Stimulated activated naive CD4-positive, alpha-beta T cell (primary cell): ENCODE measurements at places on chromosomes 2 and 18.
A peak's percentile ranks its signal among the peaks of the same experiment; 100 is the strongest.

GRCh38 chr2:198880986-198881385, 576.8 kb downstream of the SATB2 start:
- DNase-seq = no peak

DNA sequence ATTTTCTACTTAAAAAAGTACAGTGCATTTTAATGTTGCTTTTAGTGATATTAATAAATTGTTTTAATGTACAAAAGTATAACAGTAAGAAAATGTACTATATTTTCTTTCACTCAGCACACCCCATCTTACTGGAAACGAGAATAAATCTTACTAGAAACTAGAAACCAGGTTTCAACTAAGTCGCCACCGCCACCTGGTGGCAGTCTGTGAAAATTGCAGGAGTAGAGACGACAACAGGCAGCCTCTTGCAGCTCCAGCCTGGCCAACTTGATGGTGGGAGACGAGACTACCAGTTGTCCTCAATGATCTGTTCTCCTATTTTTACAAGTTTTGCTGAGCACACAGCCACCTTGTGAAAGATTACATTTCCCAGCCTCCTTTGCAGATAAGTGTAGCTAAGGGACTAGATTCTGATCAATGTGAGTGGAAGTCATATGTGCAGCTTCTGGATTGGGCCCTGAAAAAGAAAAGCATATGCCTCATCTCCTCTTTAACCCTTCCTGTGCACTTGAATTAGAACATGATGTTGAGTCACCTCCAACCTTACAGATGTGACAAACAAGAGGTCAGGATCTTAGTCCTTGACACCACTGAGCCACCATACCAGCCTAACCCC, 8.7 kb downstream of the OTOF start:
- DNase-seq = peak; percentile 11

GRCh38 chr18:48018851-48019250, 88.4 kb upstream of the SMAD2 start:
- no peak for DNase-seq

- no peak for DNase-seq
These were observed 18.1 kb downstream of the CYP1B1 start for GRCh38 chr2:38057651-38058410.

DNA sequence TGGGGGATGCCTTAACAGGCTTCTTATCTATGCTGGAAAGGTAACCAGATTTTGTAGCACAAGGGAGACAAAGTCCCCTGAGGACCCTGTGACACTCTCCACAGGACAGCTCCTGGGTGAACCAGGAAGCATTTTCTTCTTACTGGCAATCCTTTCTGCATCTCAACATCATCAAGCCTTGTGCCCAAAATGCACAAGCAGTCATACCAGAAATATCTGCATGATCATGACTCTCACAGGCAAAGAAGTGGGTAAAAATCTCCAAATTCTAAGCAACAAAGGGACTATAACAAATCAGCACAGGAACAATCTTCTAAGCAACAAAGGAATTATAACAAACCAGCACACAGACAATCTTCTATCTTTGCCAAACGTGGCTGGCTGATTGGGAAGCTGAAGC, 99.1 kb upstream of the CD226 start:
- DNase-seq = no peak

- DNase-seq = no peak
These were observed 8.6 kb upstream of the ATP6V1B1 start for GRCh38 chr2:70927138-70927537.

- no peak for DNase-seq
These were observed 162.3 kb upstream of the ZSWIM2 start for GRCh38 chr2:187011206-187011832.

- no peak for DNase-seq
These were observed 1.0 kb upstream of the RPRM start for GRCh38 chr2:153479573-153479972.

GRCh38 chr18:63994783-63995399, 25.0 kb downstream of the SERPINB8 start:
- DNase-seq = peak; percentile 5

DNA sequence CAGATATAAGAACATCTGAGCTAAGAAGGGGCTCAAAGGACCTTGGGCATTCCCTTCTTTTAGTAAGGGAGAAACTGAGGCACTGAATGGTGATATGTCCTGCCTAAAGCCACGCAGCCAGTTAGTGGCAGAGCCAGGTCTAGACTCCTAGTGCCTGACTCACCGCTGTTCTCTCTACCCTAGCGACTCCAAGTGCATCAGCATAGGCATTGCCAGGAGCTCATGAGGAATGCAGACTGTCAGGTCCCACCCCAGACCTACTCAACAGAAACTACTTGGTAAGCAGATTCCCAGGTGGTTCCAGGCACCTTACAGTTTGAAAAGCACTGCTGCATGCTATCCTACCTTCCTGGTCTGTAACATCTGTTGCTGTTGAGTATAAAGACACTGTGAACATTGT, 158.9 kb downstream of the MSH2 start:
- no peak for DNase-seq

- no peak for DNase-seq
These were observed 77.6 kb downstream of the ASB1 start for GRCh38 chr2:238504181-238504931.

GRCh38 chr18:48333563-48333962, 75.6 kb downstream of the ZBTB7C start:
- DNase-seq = no peak
